ENCODE measurements at places on chromosomes 5 and 9.

DNA sequence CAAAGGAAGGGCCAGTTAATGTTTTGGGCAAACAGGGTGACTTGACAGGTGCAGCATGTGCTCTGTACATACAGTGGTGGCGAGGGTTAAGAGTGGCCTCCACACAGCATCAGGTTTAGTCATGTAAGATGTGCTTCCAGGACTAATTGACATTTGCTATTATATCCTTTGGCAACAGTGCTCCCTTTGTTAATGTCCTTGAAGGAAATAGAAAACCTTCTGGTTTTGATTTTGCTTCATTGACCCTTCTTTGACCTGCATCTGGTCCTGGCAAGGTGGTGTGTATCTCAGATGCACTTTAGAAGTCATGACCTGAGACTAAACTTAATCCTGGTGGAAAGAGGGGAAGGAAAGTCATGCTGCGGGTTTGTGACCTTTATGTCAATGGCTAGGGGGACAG, 440.0 kb downstream of the ENC1 start:
- DNase-seq = no peak

- no peak for DNase-seq
Observed at GRCh38 chr9:4463824-4464223, 26.4 kb upstream of the SLC1A1 start.

DNA sequence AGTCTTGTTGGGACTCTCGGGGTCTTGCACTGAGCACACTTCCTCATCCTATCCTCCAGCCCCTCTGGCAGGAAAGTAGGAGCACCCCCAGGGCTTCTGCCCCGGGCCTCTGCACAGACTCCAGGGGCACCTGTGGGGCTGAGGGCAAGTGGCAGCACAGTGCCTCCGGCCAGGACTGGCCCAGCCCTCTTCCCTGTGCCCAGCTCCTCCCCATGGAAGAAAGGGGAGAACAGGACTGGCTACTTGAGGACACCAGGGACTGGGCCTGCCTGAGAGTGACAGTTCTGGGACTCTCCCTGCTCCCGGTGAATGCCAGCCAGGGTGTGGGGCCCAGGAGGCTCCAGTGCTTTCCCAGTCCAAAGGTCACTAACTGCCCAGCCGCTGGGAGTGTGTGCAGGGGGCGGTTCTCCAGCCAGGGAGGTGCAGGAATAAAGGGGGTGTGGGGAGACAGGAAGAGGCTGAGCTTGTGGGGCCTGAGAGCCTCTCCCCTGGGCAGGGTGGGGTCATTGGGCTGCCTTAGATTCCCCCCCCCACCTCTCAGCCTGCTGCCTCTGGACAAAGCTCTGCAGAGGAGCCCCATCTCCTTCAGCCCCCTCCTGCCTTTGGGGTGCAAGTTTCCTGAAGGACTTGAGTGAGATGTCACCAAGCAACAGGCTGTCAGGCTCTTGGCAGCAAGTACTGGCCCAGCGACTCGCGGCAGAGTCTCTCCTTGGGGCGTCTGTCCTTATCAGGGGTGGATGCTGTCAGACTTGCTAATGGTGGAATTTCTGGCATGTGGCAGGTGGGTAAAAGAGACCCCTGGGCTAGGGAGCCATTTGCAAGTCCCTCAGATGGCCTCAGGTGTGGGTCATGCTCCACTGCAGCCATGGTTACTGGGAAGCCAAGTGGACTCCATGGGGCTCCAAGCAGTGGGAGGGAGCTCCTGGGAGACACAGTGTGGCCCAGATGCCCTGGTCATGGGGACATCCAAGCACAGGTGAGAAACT, 19.1 kb upstream of the JADE2 start:
- no peak for DNase-seq

GRCh38 chr9:130987738-130988399, 21.1 kb upstream of the LAMC3 start:
- no peak for DNase-seq

GRCh38 chr9:90296539-90296938, 346.1 kb downstream of the DIRAS2 start:
- no peak for DNase-seq

DNA sequence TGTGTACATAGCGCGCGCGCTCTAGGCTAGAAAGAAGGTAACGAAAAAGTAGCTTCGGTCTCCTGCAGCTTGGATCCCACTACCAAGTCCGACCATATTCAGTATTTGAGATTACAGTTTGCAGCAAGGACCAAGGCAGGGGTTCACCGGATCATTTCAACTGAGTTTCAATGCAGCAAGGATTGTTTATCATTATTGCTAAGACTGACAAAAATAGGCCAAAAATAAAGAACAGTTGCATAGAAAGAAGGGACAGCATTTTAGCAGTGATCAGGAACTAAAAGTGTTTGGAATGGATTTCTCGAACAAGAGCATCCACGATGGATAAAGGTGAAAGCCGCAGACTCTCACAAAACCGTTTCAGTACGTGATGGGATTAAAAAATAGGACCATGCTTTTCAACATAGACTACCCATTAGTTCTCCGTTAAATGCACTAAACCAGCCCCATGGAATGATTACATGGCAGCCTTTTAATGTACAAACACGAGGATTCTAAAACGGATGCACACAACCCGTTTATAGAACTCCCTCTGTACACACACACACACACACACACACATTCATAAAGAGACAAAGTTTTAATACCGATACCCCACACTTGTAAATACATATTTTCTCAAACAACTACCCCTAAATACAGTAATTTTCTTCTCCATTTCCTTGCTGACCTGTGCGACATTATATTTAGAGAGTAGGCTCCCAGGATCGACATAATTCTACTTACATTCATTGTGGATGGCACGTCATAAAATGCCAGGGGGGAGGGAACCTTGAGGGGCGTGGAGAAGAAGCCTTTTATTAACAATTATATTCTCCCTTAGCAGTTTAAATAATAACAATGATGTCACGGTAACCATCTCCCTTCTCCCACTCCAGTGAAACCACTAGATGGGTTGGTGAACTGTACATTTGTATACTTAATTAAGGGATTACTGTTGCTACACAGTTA, 197.1 kb downstream of the MEF2C start:
- no peak for DNase-seq
